NCI-H524 treated with DMSO at 0.1 percent for 48 hours (cell line): ENCODE measurements at places on chromosomes 16 and 17.
A peak's percentile ranks its signal among the peaks of the same experiment; 100 is the strongest.

DNA sequence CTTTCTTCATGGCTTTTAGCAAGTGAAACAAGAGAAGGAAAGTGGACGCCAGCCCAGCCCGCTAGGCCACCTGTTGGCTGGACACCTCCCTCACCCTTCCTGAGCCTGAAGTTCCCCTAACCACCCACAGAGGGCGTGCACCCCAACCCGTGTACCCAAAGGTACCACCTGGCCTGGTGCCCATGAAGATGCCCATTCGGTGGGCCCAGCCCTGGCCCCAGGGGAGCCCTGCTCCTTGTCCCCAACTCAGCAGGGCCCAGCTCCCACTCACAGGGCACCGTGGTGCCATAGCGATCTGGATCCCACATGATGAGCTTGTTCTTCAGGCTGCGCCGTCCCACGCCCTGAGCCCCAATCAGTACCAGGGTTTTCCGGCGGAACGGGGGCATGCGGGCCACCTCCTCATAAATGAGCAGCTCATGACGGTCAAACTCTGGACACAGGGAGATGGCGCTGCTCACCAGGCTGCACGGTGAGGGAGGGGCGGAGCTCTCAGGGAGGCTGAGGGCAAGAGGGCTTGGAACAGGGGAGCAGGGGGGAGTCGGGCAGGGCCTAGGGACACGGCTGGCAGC, 26.8 kb downstream of the MPP2 start:
- DNase-seq = no peak

GRCh38 chr17:69672924-69673323, 258.4 kb downstream of the MAP2K6 start:
- no peak for DNase-seq

DNA sequence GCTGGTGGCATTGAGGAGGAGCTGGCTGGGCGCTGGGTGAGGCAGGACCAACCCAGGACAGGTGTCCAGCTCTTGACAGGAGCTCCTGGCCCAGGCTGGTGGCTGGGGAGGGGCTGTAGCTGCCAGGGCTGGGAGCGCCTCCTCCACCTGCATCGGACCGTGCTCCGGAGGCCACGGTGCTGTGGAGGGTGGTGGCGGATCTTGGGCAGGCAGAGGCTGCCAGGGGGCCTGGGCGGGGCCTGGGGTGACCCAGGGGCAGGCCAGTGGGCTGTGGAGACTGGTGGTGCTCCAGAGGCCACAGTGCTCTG, 32.0 kb downstream of the SOX8 start:
- no peak for DNase-seq

- no peak for DNase-seq
Measured at GRCh38 chr16:64900019-64900418, 221.8 kb downstream of the CDH11 start.

GRCh38 chr16:67662653-67663010, 1.9 kb downstream of the PARD6A start:
- no peak for DNase-seq

- no peak for DNase-seq
Measured at GRCh38 chr16:87560428-87561199, 41.7 kb upstream of the JPH3 start.

- no peak for DNase-seq
Measured at GRCh38 chr16:8850279-8850885, 18.4 kb downstream of the CARHSP1 start.

- DNase-seq = no peak
Measured at GRCh38 chr16:63655846-63656245, 1466.0 kb downstream of the CDH11 start.

DNA sequence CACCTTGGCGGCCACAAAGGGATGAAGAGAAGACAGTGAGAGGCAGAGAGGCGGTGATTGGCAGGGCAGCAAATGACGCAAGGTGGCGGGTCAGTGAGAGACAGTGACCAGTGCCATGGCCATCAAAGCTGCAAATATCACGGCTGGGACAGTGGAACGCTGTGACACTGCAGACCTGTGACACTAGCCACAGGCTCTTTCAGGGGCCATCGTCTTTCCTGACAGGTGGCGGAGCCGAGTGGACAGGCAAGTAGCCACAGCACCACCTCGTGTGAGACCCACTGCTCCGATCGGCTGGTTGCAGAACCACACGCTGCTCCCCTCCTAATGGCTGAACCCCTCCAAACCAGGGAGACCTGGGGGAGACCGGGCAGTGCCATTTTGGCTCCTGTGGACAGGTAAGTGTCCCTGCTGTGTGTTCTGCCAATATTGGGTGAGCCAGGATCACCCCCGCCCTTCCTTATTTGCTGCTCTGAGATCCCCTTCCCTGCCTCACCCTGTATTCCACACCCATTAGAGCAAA, 7.9 kb upstream of the ZNF778 start:
- no peak for DNase-seq

GRCh38 chr16:48499923-48500381, 110.0 kb downstream of the N4BP1 start:
- DNase-seq = no peak

DNA sequence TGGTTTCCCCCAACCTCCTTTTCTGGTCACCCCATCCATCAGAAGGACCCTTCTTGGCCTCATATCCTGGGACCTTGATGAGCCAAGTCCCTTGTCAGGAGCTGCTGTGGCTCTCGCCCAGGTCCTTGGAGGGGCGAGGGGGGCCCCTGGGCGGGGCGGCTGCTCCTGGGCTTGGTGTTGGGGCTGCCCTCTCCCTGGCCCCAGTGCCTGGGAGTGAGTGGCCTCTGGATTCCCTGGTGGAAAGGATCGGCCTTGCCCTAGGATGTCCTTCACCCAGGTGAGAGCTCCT, 6.2 kb upstream of the NOTUM start:
- DNase-seq = no peak

DNA sequence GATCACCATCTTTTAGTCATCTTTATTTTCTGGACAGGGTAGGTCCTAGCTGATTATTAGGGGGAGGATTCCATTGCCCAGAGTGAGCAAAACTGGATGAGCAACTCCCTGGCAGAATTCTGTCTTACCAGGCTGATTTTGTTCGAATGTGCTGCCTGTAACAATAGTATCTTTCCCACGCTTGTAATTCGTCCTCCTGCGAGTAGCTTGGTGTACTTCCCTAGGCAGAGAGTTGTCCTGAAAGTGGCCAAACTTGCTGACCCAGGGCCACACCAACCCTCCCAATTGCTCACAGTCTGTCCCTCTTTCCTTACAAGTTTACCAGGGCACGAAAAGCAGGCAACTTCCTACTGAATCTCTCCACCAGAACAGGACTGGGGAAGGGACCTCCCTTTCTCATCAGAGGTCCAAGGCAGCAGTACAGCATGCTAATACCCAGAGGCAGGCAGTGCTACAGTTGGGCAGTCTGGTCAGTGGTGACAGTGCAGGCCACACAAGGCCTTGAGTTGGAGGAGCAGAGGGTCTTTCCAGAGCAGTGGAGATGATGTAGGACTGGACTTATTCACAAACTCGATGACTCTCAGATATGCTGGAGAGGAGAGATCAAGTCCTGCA, 67.8 kb upstream of the NLK start:
- DNase-seq = no peak

GRCh38 chr17:41962111-41962510, 4.5 kb upstream of the CNP start:
- DNase-seq = no peak

DNA sequence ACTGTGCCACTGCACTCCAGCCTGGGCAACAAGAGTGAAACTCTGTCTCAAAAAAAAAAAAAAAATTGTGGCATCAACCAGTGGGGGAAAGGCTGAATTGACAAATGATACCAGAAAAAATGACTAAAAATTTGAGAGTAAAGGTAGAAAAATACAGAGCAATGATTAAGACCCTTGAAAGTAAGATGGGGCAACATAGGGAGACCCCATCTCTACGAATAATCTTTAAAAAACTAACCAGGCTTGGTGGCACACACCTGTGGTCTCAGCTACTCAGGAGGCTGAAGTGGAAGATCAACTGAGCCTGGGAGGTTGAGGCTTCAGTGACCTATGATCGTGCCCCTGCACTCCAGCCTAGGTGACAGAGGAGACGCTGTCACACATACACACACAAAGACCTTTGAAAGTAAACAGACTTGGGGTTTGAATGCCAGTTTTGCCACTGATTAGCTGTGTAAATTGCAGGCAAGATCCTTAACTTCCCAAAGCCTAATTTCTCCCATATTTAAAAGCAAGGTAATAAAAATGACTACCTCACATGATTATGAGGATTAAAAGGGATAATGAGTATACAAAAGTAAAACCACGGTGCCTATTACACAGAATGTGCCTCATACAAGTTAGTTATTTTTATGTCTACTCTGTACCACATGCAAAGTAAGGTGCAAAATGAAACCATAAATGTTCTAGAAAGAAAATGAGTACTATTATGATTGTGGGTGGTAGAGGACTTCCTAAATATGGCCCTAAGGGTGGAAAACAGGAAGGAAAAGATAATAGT, 21.7 kb upstream of the PAFAH1B1 start:
- DNase-seq = no peak

GRCh38 chr16:6897876-6898485, 434.7 kb upstream of the RBFOX1 start:
- DNase-seq = no peak

GRCh38 chr16:7268182-7268581, 64.5 kb upstream of the RBFOX1 start:
- DNase-seq = no peak

DNA sequence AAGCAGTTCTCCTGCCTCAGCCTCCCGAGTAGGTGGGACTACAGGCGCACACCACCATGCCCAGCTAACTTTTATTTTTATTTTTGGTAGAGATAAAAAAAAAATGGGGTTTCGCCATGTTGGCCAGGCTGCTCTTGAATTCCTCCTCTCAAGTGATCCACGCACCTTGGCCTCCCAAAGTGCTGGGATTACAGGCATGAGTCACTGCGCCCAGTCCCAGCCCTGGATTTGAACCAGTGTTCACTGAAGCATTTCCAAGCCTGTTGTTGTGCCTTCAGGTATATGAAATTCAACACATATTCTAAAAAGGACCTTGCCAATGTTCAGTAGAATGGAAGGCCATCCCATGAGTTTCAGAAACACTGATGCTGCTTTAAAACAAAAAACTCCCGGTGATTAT, 165.3 kb downstream of the SLC39A11 start:
- DNase-seq = no peak

GRCh38 chr16:24580665-24581064, 41.3 kb downstream of the RBBP6 start:
- DNase-seq = no peak

DNA sequence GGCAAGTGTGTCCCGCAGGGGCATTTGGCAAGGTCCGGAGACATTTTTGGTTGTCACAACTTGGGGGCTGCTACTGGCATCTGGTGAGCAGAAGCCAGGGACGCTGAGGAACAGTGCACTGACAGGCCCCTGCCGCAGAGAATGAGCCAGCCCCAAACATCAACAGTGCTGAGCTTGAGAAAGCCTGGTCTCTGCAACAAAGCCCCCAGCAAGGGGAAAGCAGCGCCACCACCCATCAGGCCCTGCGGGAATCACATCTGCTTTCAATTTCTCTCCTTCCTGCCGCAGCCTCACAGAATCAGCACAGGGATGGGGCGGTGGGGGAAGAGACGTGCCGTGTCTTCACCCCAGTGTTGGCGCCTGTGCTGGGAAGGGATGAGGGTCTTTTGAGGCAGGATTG, 14.8 kb upstream of the PRPSAP1 start:
- no peak for DNase-seq

GRCh38 chr17:61247439-61247838, 152.2 kb upstream of the TBX2 start:
- DNase-seq = peak; percentile 58

DNA sequence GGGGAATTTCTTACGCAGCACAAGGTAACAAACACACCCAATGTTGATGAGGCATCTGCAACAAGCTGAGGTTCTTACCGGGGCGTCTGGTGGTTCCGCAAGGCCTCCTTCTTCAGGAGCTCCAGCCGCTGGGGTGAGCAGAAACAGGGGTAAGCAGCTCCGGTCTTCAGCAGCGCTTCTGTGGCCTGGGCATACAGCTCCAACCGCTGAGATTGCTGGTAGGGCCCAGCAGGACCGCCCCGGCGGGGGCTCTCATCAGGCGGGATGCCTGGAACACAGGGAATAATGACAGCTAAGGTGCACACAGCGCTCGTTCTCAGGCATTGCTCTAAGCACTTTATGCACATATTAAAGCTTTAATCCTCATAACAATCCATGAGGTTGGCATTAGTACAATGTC, 12.7 kb downstream of the EARS2 start:
- DNase-seq = no peak

GRCh38 chr17:7836596-7837407, 2.8 kb downstream of the KDM6B start:
- peak; percentile 52 for DNase-seq

DNA sequence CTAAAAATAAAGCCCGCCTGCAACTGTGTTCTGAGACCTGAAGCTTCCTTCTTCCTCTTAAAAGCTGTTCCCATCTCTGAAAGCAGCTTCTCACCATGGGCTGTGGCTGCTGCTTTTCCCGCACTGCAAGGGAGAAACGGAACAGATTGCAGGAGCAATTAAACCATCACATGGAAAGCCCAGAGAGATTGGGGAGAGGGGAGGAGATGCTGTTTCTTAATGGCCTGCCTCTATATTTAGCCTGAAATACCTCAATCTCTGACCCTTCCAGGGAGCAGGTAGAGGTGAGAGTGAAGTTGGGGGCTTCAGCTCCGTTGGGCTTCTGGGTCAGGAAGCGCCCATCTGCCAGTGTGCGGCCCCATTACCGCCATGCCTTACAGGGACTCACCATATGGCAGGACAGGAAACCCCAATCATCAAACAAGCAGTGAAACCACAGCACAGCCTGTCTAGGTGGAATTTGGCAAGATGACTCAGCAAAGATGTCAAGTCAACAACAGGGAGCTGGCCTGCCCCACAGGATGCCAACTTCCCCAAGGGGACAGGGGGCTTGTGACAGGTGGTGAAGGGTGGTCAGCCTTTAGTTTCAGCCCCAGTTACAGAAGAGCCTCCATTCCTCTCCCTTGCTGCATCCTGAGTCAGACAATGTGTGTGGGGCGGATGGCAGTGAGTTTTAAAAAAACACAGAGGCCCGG, 286.6 kb upstream of the CCL2 start:
- DNase-seq = no peak

GRCh38 chr17:49521088-49521450, 26.0 kb downstream of the NGFR start:
- no peak for DNase-seq

DNA sequence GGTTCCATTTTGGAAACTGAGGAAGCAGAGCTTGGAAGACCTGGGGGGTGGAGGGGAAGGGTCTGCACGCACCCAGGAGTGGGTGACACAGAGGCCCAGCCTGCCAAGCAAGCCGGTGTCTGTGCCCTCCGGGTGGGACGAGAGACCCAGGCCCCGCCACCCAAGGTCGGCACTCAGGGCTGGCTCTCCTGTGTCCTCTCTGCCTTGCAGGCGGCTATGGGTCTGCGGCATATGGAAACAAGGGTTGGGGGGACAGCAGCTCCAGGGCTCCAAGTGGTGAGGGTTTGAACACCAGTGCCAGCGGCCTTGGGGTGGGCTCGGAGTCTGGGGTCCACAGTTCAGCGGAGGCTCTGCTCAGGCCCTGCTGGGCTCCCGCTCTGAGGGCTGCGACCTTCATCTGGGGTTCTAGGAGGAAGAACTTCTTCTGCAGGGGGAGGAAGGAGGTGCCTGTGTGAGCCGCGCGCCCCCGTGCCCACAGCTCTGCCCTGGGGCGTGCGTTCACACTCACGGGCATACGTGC, 4.6 kb upstream of the CD7 start:
- DNase-seq = no peak
